Muscle of back (tissue), 13 donors: ENCODE measurements at places on chromosomes 2 and 18.

GRCh38 chr18:79393635-79394533, 1.8 kb upstream of the NFATC1 start:
- DNase-seq = peak; percentile 97

DNA sequence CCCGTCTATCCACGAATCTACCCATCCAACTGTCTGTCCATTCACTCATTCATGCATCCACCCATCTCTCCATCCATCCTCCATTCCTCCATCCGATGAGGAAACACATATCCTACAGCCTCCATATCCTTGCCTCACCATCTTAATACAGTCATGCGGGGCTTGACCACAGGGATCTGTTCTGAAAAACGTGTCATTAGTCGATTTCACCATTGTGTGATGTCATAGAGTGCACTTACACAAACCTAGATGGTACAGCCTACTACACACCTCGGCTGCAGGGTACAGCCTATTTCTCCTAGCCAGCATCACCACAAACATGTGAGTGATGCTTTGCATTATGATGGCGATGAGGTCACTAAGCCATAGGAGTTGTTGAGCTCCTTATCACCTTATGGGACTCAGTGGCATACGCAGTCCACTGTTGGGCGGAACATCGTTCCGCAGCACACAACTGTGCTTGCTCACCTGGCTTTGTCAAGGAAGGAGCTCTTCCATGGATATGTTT, 1.9 kb upstream of the NT5DC4 start:
- no peak for DNase-seq

GRCh38 chr2:55084641-55085040, 34.4 kb upstream of the RTN4 start:
- no peak for DNase-seq

- no peak for DNase-seq
These were observed 761.6 kb downstream of the DCC start for GRCh38 chr18:53101536-53102105.

DNA sequence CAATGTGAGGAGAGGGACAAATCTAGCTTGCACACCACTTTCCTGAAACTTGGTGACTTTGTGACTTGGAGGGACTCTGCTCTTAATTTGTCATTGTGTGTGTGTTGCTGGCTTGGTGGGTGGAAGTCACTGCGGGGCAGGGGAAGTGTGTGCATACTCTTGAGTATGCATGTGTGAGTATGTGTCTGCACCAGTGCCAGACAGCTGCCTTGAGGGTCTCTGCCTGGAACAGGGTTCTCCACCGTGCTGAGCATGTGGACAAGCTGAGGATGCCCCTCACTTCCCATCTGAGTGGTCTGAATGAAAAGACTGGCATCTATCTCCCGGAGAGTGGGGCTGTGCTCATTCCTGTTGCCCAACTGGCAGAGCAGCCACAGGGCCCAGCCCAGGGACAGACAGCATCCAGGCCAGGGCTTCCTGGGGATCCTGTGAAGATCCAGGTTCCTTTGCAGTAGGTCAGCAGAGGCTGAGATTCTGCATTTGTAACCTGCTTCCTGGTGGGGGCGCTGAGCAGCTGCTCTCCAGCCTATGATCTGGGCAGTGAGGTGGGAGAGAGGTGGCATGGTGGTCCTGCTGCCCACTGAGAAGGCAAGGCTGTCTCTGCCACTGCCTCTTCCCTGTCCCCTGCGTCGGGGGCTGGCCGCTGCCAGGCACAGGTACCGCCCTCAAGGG, 138.9 kb upstream of the HAAO start:
- DNase-seq = no peak

DNA sequence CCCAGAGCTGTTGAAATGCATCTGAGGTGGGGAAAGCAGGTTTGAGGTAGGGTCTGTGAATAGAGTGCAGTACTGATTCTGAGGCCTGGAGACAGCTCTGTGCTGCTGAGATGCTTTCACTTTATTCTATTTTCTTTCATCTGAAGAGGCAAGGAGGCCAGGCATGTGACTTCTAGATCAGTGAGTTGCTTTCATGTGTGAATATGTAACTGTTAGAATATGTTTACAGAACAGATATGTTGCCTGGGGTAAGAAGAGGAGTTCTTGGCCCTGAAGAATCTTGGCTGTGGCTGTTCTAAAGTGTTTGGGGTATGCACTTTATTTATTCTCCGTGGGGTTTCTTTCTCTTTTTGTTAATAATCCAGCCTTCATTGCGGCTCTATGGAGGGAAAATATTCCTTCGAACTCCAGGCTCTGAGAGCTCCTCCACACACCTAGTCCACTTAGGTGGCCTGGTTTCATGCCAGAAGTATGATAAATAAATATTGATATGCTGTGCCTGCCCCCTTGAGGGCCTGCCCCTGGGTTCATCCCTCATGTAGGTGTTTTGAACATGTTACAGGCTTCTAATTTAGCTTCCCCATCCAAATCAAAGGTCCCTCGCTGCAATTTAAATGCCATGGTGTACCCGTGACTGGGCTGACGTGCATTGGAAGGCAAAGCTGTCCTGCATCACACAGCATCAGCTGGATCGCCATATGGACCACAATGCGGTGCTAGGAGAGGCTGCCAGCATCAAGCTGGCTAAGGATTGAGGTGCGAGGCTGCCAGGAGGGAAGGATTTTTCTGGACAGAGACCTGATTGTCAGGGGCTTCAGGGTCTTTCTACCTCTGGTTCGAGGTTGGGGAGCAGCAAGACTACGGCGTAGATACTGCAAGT, 102.9 kb downstream of the PRKCE start:
- DNase-seq = no peak

GRCh38 chr2:119753930-119754321, 5.8 kb upstream of the PTPN4 start:
- no peak for DNase-seq

- peak; percentile 18 for DNase-seq
These were observed 319.8 kb downstream of the TDRD15 start for GRCh38 chr2:21443494-21444105.

GRCh38 chr2:31888550-31888949, 122.3 kb downstream of the MEMO1 start:
- DNase-seq = no peak

- peak; percentile 86 for DNase-seq
These were observed 9.9 kb downstream of the FHL2 start for GRCh38 chr2:105388971-105389381.

DNA sequence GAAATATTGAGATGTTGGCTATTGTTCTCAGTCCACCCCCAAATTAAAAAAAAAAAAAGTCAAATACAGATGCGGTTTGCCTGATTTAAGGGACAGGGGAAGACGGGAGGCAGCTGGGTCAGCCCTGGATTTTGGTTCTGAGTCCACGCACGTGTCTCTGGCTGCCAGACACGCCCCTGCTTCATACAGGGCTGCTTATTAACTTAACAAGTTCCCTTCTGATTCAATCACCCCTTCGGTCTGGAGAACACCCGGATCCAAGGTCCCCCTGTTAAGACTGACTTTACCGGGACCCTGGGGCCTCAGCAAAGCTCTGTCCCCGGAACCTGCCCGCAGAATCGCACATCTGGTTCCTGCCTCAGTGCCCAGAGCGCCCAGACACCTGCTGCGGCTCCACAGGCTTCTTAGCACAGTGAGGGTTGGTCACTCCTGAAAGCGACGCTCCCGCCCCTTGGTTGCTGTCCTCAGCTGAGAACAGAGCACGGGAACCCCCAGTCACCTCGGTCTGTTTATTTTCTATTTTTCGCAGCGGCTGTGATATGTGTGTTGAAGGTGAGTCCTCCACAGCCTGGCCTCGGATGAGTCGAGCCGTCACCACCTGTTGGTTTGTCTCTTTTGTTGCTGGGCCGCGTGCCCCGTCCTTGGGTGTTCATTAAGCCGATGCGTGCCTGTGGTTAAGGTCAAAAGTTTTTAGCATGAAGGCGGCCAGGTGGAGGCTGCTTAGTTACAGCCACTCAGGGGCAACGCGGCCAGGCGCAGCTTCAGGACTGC, 57.2 kb downstream of the RTP5 start:
- DNase-seq = no peak

DNA sequence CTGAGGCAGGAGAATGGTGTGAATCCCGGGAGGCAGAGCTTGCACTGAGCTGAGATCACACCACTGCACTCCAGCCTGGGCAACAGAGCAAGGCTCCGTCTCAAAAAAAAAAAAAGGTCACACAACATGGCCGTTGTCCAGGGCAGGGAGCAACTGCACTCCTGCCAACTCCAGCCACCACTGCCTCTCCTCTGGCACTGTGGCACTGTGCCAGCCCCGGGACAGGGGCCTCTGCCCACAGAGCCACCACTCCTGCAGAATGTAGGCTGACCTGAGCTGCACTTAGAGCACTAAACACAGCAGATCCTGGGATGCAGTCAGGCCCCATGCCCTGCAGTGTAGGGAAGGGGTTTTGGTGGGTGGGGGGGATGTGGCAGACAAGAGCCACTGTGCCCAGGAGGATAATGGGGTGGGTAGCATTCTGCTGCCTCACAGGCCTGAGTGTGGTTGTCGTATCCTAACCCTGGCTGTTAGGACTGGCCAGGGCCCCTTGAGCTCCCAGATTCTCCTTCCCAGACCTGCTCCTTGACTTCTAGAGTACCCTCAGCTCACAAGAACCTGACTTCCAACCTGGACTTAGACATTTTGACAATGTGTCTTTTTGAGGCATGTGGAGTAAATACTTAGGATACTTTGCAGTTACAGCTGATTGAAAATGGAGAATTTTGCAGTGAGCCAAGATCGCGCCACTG, 69.4 kb upstream of the SH3RF3 start:
- peak; percentile 7 for DNase-seq

GRCh38 chr2:99404797-99405669, 67.8 kb downstream of the EIF5B start:
- no peak for DNase-seq

GRCh38 chr18:27411911-27412310, 226.8 kb upstream of the CHST9 start:
- peak; percentile 48 for DNase-seq

DNA sequence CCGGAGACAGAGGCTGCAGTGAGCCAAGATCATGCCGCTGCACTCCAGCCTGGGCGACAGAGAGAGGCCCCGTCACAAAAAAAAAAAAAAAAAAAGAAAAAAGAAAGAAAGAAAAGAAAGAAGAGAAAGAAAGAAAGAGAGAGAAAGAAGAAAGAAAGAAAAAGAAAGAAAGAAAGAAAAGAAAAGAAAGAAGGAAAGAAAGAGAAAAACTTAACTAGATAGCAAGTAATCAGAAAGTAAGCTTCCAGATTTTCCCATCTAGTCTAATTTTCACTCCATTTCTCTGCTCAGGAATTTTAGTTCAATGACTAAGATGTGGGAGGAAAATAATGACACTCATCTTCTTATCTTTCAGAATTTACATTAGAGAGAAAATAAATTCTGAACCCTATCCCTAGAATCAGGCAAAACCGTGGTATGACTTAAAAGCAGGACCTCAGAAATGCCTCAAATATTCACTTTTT, 2.4 kb downstream of the GFPT1 start:
- no peak for DNase-seq

DNA sequence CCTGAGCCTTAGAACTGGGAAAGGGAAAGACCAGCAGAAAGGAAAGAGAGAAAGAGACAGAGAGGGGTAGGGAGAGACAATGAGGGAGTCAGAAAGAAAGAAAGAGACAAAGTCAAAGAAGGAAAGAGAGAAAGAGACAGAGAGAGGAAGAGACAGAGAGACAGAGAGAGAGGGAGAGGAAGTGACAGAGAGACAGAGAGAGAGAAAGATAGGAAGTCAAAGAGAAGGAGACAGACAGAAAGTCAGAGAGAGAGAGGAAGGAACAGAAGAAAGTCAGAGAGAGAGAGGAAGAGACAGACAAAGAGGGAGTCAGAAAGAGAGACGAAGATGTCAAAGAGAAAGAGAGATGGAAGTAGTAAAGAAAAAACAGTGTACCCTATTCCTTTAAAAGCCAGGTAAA, 261.8 kb downstream of the WDPCP start:
- no peak for DNase-seq

DNA sequence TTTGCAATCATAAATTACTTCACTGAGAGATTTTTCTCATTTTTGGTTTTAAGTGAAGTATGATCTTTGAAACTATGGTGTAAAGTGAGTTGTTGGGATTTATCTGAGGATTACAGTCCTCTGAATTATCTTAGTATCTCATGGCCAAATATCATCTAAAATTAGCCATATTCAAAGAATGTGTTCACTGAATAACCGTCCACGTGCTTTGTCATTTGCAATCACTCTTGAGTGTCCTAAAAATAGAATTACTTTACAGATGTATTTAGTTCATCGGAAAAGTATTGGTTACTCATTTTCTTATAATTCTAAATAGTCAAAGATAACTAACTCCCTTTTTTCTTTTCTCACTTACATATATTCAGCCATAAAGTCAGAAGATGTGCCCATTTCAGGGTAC, 141.2 kb downstream of the RTN4 start:
- no peak for DNase-seq

DNA sequence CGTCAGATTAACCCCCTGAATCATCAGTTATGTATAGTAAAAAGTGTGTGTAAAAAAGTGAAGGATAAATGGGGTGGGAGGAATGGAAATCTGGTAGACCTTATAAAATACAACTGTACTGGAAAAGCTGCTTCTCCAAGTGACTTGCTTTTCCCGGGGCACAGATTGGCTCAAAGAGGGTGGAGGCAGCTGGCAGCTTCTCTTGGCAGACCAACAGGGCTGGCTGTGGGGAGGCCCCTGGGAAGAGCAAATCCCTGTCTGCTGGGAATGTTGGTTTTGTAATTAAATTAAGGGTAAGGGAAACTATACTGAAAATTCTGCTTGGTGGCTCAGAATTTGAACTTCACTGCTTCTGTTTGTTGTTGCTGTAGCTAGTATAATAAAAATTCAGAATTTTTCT, 154.2 kb upstream of the DLX2 start:
- DNase-seq = no peak

DNA sequence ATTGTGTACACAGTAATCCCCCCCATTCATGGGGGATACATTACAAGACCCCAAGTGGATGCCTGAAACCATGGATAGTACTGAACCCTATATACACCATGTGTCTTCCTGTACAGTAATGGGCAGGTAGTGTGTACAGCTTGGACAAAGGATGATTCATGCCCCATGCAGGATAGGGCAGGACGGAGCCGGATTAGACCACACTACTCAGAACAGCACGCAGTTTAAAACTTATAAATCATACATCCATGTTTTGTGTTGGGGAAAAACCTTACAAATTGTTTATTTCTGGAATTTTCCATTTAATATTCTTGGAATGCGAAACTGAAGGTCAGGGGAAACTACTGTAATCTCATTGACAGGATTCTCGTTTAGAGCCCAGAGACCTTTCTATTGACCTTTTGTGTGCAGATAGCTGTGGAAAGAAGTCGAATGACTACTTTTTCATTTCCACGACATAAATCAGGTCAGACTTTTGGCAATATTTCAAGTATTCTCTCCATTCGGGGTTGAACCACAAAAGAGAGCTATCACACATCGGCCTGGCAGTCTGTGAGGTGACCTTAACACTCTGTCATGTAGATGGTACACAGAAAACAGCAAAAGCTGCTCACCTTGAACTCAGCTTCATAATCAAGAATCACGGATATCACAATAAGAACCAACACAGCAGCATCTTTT, 9.9 kb upstream of the YPEL5 start:
- no peak for DNase-seq

GRCh38 chr2:55459714-55460274, 40.1 kb upstream of the CCDC88A start:
- DNase-seq = no peak

DNA sequence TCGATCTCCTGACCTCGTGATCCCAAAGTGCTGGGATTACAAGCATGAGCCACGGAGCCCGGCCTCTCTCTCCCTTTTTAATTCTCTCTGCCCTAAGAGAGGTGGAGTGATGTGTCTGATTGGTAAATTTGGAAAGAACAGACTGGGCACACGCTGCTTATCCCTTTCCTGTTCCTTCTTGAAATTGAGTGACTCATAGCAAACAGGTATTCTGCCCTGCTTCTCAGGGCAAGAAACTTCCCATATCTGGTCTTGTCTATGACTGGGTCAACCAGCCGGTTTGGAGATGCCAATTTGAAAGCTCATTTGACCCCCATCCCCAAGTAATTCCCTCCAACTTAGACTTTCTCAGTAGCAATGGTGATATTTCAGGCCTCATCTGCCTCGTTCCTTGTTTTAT, 15.0 kb downstream of the LYPD1 start:
- no peak for DNase-seq
